ENCODE measurements at places on chromosomes 16 and 17.

DNA sequence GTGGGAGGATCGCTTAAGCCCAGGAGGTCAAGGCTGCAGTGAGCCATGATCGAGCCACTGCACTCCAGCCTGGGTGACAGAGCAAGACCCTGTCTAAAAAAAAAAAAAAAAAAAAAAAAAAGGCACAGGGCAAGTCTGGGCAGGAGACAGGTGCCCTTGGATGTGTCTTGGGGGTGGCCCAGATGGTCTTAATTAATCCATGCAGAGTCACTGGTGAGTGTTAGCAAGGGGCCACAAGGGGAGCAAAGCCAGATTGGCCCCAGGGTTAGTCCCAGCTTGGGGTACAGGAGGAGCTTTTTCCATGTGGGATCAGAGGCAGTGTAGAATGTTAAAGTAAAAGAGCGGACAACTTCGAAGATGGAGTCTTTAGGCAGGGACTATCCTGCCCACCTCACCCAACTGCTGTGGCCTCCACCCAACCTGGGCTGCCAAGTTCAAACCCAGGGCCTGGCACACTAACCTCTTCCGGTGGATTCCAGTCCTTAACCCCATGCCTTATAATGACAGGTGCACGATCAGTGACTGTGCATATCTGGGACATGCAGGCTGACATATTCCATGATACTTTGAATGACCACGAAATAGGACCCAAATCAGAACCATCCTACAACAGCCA is 32.2 kb upstream of the MFSD6L start:
- DNase-seq, result no peak

- DNase-seq, result peak; percentile 32
These were observed 17.5 kb downstream of the COG7 start for GRCh38 chr16:23435500-23435899.

- no peak for DNase-seq
These were observed 20.1 kb downstream of the WFDC1 start for GRCh38 chr16:84314814-84315213.

DNA sequence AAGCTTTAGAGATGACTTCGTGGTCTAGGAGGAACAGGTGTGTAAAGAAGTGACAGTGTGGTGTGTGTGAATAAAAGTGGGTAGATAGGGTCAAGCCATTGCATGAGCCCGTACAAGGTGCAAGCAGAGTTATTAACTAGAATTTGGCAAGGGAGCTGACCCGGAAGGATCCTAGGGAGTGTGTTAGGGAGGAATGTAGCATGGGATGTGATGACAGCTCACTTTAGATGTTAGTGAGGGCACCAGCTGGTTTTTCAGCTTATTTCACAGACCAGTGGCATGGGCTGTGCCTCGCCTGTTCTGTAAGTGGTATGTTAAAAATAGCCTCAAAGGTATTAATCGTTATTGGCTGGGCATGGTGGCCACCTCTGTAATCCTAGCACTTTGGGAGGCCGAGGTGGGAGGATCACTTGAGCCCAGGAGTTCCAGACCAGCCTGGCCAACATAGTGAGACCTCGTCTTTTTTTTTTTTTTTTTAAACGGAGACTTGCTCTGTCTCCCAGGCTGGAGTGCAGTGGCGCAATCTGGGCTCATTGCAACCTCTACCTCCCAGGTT is 8.3 kb downstream of the ANKRD40CL start:
- DNase-seq, result no peak

DNA sequence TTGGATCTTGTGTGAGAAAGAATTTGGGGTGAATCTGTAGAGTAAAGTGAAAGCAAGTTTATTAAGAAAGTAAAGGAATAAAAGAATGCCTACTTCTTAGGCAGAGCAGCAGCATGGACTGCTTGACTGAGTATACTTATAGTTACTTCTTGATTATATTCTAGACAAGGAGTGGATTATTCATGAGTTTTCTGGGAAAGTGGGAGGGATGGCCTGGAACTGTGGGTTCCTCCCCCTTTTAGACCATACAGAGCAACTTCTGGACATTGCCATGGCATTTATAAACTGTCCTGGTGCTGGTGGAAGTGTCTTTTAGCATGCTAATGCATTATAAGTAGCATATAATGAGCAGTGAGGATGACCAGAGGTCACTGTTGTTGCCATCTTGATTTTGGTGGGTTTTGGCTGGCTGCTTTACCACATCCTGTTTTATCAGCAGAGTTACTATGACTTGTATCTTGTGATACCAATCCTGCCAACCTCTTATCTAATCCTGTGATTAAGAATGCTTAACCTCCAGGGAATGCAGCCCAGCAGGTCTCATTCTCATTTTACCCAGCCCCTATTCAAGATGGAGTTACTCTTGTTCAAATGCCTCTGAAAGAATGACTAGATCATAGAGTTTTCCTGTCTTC is 58.7 kb downstream of the HSD17B2 start:
- DNase-seq, result no peak

DNA sequence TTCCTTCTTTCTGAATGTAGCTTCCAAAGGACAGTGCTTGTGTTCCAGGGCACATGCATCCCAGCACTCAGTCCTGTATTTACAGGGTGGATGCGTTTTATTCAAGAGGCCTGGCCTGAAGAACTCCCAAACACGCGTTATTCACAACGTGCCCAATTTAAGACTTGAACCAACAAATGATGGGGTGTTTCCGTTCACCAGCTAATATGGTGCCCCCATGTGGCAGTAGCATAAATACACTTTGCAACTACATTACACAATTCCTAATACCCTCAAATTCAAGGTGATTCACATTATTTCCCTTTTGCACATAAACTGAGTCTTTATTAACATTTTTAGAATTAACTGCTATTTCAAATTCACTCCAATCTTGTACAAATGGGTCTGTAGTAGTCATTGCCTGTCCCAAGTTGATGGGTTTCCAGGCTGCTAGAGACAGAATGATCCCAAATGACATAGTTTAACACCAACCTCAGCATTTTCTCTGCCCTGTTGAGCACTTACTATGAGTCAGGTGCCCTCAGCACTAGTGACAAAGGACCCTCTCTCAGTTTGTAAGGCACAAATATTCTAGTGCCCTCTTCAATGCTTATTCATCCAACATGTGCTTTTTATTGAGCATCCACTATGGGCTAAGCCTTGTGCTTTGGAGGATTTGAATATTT is 26.9 kb downstream of the HSD17B2 start:
- no peak for DNase-seq

DNA sequence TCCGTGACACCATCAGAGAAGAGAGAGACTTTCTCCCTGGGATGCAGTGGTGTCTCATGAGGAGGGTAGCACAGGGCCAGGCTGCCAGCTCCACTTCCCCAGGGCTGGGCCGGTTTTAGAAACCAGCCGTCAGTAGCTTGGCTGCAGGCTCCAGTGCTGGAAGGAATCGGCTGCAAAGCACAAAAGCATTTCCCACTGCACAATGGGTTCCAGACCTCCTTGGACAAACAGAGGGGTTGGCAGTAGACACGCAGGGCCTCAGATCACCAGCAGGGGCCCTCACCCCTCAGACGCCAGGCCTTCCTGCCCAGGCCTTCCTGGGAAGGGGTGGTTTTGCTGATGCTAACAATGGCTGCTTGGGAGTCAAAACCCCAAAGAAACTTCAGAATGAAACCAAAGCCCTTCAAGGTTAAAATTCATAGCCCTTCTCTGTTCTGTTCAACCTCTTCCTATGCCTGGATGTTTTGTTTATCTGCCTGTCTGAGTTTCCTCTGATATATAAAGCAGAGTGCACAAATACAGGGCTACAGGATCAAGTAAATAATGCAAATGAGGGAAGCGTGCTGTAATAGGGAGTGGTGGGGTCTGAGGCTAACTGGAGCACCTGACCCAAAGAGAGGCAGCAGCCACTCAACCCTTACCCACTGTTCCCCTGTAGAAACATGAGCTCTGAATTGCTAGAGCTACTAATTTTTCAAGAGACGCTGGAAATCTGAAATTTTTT is 26.2 kb downstream of the TEKT5 start:
- no peak for DNase-seq

DNA sequence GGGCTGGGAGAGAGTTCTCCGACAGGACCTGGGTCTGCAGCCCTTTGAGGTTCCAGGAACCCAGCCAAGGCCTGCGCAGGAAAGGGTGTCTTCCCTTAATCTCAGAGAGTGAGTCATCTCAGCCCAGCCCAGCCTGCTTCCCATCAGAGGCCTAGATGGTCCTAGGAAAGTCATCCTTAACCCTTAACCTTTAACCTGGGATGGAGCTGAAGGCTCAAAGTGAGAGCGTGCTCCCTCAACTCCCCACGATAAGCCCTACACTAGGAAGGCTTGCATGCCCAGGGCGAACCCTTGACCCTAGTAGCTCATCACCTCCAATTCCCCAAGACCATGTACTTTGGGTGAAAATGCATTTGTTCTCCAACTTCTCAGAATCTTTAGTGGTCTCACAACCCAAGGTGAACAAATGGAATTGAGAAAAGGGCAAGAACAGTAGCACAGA is 4.8 kb upstream of the ATXN7L3 start:
- no peak for DNase-seq

DNA sequence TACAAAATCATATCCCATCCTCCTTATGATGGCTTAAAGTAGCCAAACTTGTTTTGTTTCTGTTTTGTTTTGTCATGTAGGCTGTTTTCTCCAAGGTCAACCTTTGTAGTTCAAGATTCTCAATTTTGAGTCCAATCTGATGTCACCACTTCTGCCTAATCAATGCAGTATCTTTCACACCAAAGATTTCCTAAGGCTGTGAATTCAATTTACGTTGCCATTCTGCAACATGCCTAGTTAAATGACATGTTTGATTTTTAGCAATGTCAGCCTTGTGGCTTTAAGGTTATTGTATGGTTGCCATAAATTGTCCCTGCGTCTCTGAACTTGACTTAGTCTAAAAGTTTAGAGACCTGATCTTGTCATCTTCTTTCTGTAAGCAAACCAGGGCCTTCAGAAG is 20.4 kb downstream of the ZNF213 start:
- DNase-seq, result no peak

GRCh38 chr17:49015924-49016774 is 19.0 kb downstream of the IGF2BP1 start:
- no peak for DNase-seq
